ENCODE measurements at places on chromosomes 16 and 17.

GRCh38 chr17:1227917-1228780 lies 42.1 kb upstream of the BHLHA9 start:
- DNase-seq: peak; percentile 90

DNA sequence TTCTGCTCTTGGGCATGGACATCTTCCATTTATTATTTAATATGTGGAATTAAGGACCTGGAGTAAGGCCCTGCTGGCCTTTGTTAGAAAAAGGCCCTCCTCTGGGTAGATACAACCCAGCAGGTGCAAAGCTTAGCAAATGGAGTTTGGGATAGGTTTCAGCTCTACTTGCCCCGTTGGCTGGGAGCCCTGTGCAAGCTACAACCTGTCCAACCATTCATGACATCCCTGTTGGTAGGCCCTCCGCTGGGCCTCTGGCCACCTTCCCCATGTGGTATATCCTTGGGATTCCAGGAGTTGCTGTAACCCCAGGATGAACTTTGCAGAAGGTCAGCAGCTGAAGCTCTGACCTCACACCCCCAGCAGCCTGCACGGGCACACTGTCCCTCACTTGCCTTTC lies 6.4 kb downstream of the NGFR start:
- DNase-seq: no peak

- DNase-seq: no peak
Measured at GRCh38 chr16:9112844-9113186, 21.4 kb downstream of the HAPSTR1 start.

DNA sequence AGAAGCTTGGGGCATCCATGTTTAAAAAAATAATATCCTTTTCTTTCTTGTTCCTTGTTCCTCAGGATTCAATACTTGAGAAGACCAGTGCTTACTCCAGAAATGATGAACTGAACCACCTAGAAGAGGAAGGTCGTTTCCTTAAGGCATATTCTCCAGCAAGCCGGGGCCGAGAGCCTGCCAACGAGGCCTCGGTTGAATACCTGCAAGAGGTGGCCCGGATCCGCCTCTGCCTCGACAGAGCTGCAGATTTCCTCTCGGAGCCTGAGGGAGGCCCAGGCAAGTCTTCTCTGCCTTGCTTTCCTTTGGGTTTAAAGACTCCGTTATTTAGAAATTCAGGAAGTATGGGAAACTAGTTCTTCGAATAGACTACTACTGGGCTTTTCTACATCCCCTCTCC lies 42.5 kb upstream of the ENDOV start:
- DNase-seq: no peak

- DNase-seq: no peak
Measured at GRCh38 chr17:45003877-45004276, 35.8 kb upstream of the C1QL1 start.

Data from OCI-LY7 (cell line).